H1 (cell line): ENCODE measurements at places on chromosomes 6 and 20. TPM values are rescaled to one million over a fixed set of nuclear protein-coding genes. Genes with fewer than 3 reads are reported as not detected.

RIMS4 gene
- total RNA-seq, result 44.2 and 49.8 TPM in 2 replicates

LY6G6F gene
- not detected in 2 replicates for total RNA-seq

TSHZ2 gene
- 0.30 and 0.48 TPM in 2 replicates for total RNA-seq

DNA sequence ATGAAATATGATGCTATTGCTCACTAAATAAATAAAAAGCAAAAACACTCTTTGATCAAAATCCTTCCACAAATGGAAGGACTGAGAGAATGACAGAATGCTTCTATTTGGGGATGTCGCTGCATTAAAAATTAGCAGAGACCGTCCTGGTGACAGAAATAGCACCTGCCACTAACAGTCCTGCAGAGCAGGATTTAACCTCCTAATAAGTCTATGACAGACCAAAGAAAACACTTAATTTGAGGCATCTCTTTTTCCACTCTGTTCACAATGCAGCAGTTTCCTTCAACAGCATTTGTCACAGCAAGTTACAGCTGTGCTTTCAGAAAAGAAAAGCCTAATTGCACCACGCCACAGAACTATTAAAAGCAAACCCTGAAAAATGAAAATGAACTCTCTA is 140.6 kb upstream of the BEND6 start:
- no peaks in the 10 kb centered on the region for H3K27me3 ChIP-seq
- H3K4me3 ChIP-seq, result no peak overlapping the region
- no peaks in the 10 kb centered on the region for H3K4me1 ChIP-seq
- no peak for DNase-seq
- H3K36me3 ChIP-seq, result no peaks in the 10 kb centered on the region

- peaks cover 6% of the 10 kb centered on the region for H3K27me3 ChIP-seq
- no peaks in the 10 kb centered on the region for H3K36me3 ChIP-seq
- no peak overlapping the region for H3K27ac ChIP-seq
- no peak for DNase-seq
These were observed 4.6 kb upstream of the TXNDC5 start for GRCh38 chr6:7914991-7915789.

GRCh38 chr6:156771761-156772160 is 5.4 kb upstream of the ARID1B start:
- H3K27me3 ChIP-seq, result no peaks in the 10 kb centered on the region
- H3K4me1 ChIP-seq, result peaks cover 2% of the 10 kb centered on the region
- H3K27ac ChIP-seq, result no peak overlapping the region
- no peak overlapping the region for H3K4me3 ChIP-seq
- no peaks in the 10 kb centered on the region for H3K36me3 ChIP-seq

DNA sequence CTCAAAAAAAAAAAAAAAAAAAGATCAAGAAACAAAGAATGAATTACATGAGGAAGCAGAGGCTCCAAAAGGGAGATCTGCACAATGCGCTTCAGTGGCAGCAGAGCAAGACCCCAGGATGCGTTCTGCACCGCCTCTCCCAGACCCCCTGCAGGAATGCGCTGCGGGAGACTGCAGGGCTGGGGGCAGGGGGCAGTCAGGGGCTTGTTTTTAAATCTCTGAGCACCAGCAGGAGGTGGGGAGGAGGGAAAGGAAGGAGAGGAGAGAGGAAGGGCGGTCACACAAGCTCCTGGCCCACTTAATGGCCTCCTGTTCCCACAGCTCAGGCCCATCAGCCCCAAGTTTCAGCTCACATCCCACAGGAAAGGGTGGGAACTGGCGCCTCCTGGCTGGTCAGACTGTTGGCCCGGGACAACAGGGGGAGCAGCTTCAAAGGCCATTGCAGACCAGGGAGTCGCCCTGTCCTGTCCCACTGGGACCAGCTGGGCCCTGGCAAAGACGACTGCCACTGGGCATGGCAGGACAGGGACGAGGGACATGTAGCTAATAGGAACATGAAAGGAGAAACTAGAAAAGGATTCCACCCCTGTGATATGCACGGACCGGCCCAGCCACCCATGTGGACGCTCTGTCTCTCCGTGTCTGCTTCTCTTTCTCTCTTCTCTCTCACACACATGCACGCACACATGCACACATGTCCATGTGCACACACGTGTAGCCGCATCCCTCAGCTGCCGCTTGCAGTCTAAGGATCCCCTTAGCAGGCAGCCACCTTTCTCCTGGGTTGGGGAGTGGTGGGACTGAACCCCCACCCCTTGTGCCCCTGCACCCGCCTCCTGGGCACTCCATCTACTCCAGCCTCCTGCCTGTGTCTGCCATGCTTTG is 34.7 kb downstream of the TFEB start:
- no peak overlapping the region for H3K27ac ChIP-seq
- H3K27me3 ChIP-seq, result no peaks in the 10 kb centered on the region

GRCh38 chr6:42335896-42336295 is 115.8 kb downstream of the TRERF1 start:
- H3K36me3 ChIP-seq, result no peaks in the 10 kb centered on the region
- no peak overlapping the region for H3K4me3 ChIP-seq
- H3K27me3 ChIP-seq, result no peaks in the 10 kb centered on the region
- peaks cover 2% of the 10 kb centered on the region for H3K4me1 ChIP-seq
- no peak overlapping the region for H3K27ac ChIP-seq

DNA sequence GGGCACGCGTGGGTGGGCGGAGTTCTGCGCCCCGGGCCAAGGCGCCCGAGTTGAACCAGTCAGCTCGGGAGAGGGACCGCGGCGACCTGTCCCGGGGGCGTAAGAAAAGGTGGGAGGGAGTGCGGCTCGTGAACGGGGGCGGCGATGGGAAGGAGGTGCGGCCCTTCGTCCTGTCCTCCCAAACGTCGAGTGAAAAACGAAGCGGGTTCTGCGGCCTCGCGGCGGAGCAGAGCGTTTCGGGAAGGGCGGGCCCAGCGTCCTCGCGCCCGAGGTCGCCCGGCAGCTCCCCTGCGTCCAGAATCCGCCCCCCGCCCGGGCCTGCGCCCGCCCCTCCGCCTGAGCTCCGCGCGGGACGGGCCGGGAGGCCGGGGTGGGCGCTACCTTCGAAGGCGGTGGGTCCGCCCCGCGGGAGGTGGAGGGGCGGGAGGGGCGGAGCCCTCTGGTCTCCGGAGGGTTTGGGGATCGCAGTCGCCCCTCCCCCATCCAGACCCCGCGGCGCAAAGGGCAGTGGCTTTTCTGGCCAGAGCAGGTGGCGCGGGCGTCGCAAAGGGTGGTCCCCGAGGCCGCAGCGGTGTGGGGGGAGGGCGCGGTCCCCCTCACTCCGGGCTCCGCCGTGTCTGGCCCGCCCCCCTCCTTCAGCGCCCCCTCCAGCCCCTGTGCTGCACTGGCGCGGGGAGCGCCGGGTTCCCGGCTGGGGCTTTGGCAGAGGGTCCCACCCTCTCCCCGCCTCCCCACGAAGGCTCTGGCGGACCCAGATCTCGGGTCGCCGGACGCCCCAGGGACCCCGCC is 838 bp downstream of the STMN3 start:
- H3K4me3 ChIP-seq, result peak overlapping the region; percentile 34
- peaks cover 17% of the 10 kb centered on the region for H3K4me1 ChIP-seq
- no peaks in the 10 kb centered on the region; the same call in 1 of the 2 replicates for H3K27me3 ChIP-seq
- H3K36me3 ChIP-seq, result no peaks in the 10 kb centered on the region

GRCh38 chr6:49855221-49855620 is 11.1 kb downstream of the CRISP1 start:
- H3K4me1 ChIP-seq, result no peaks in the 10 kb centered on the region
- H3K4me3 ChIP-seq, result no peak overlapping the region
- no peaks in the 10 kb centered on the region for H3K27me3 ChIP-seq
- no peaks in the 10 kb centered on the region for H3K36me3 ChIP-seq

DNA sequence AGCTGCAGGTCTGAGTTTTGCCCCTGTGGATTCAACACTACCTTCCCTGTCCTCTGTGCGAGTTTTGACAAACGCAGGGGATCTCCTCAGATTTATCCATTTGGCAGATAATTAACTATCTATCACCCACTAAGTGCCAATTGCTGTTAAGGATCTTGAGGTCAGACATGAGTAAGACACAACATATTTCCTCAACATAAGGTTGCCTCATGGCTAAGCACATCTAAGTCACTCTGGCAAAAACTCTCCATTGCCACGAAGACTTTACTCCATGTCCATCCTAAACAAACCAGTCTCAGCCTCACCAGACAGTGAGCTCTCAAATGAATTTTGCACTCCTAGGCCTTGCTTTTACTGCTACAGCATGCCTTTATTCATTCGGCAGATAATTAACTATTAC is 408.4 kb downstream of the MAFB start:
- DNase-seq, result no peak
- no peaks in the 10 kb centered on the region for H3K27me3 ChIP-seq
- peaks cover 4% of the 10 kb centered on the region for H3K4me1 ChIP-seq
- no peak overlapping the region for H3K27ac ChIP-seq
- H3K4me3 ChIP-seq, result no peak overlapping the region

GRCh38 chr6:79436241-79436640 is 101.0 kb downstream of the LCA5 start:
- no peaks in the 10 kb centered on the region for H3K36me3 ChIP-seq
- H3K4me3 ChIP-seq, result no peak overlapping the region
- H3K4me1 ChIP-seq, result no peaks in the 10 kb centered on the region
- no peaks in the 10 kb centered on the region for H3K27me3 ChIP-seq

DNA sequence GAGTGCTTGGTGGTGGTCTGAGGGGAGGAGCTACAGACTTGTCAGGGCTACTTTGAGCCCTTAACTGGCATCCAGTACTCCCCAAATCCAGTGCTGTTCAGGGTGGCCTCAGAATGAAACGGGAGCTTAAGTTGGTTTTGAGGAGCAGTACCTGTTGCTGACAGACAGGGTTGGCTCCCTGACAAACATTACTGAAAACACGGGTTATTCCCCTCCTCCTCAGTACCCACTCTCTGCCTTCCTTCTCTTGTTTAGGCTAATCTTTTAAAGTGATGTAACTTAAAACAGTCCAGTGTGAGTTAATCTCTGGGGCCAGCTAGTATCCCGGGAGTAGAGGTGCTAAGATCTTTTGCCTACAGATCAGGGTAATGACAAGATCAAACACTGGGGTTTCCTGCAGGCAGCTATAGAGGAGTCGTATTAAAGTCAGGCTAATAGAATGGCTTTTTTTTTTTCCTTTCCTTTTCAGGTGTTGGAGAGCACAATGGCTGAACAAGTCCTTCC is 3.7 kb downstream of the TNFAIP3 start:
- H3K36me3 ChIP-seq, result no peaks in the 10 kb centered on the region
- no peaks in the 10 kb centered on the region for H3K4me1 ChIP-seq
- no peak overlapping the region for H3K27ac ChIP-seq
- no peak for DNase-seq
- H3K4me3 ChIP-seq, result no peak overlapping the region
- no peaks in the 10 kb centered on the region for H3K27me3 ChIP-seq

DNA sequence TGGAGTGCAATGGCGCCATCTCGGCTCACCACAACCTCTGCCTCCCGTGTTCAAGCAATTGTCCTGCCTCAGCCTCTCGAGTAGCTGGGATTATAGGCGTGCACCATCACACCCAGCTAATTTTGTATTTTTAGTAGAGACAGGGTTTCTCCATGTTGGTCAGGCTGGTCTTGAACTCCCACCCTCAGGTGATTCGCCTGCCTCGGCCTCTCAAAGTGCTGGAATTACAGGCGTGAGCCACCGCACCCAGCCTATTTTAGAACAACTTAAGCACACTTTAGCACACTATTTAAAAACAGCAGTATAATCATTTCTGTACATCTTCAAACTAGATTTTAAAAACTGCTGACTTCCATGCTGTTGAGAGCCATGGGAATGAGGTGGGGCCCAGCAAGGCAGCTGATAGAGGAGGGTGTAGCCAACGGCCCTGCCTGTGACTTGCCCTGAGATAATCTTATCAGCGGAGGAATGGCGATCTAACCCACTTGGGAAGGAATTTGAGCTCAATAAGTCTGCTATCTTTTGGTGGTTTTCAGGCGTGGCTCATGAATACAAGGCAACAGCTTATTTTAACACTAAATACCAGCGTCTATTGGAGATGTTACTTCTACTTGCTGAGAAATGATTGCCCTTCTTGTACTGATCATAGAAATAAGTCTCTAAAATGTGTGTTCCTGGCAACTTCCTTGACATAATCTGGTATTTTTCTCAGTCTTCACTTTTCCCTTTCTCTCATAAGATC is 12.1 kb downstream of the ZDHHC14 start:
- no peak overlapping the region for H3K27ac ChIP-seq
- no peaks in the 10 kb centered on the region for H3K36me3 ChIP-seq
- H3K4me3 ChIP-seq, result no peak overlapping the region
- DNase-seq, result no peak
- no peaks in the 10 kb centered on the region for H3K4me1 ChIP-seq

DNA sequence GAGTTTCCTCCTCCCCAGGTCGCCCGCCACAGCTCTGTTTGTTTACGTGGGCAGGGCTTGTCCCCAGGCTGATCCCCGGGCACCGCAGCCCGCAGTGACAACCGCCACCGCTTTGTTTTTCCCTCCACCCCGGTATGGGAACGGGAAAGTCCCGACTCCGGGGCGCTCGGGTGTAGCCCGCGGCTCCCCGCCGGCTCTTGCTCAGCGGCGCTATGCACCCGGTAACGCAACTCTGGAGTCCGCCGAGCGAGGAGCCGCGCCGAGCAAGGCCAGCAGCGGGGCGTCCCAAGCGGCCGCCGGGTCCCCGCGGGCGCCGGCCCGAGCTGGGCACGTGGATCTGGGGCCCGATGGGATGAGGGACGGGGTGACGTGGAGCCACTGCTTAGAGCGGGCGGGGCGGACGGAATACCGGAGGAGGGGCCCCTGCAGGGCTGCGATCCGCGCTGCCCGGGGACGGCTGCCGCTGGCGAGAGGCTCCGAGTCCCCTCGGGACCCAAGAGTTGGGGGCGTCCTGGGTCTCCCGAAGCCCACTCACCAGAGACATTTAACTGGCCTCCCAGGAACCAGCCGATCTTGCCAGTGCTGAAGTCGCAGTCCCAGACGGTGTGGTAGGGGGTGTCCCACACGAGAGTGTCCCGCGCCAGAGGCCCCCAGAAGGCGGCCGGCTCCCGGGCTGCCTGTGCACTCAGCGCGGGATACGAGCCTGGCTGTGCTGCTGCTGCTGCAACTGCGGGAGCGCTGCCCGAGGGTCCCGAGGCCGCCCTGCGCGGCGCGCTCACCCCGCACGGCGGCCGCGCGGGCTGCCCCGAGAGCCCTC is 497 bp downstream of the ACSS1 start:
- peaks cover 64% of the 10 kb centered on the region for H3K27me3 ChIP-seq
- no peaks in the 10 kb centered on the region for H3K36me3 ChIP-seq
- peaks cover 2% of the 10 kb centered on the region for H3K4me1 ChIP-seq
- no peak overlapping the region for H3K27ac ChIP-seq
